ENCODE measurements at places on chromosomes 5 and 9.

GRCh38 chr5:126917918-126918614 lies 112.3 kb downstream of the MARCHF3 start:
- no peak for DNase-seq

DNA sequence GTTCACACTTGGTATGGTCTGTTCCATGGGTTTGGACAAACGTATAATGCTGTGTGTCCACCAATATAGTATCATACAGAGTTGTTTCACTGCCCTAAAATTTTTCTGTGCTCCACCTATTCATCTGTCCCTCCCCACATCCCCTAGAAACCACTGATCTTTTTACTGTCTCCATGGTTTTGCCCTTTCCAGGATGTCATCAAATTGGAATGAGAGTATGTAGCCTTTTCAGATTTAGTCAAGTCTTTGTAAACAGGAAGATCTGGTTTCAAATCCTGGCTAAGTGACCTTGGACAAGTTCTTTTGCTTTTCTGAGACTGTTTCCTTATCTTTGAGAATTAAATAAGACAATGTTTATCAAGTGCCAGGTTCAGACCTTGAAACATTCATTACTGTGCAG lies 13.2 kb upstream of the LVRN start:
- no peak for DNase-seq

DNA sequence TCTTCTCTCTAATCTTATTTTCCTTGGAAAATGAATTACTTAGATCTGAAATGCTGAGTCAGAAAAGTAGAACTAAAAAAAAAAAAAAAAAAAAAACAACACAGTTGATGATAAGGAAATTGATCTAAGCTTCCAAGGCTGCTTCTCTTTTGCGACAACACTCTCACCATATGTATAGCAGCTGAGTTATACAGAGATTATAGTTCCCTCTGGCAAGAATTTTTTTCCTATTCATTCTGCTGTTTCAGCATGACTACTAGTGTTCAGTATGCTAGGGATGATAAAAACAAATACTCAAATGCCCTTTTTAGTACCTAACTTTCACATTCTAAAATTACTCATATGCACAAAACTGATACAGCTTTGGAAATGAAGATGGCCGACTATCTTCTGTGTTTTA lies 267.3 kb downstream of the MLLT3 start:
- DNase-seq, result no peak

- DNase-seq, result no peak
Observed at GRCh38 chr5:177967221-177967887, 28.7 kb downstream of the PROP1 start.

- DNase-seq, result no peak
Observed at GRCh38 chr9:108534741-108535140, 321.0 kb downstream of the ACTL7B start.

Data from activated CD8-positive, alpha-beta T cell treated with anti-CD3 and anti-CD28 coated beads for 36 hours (primary cell).